ENCODE measurements at places on chromosomes 2 and 18.

DNA sequence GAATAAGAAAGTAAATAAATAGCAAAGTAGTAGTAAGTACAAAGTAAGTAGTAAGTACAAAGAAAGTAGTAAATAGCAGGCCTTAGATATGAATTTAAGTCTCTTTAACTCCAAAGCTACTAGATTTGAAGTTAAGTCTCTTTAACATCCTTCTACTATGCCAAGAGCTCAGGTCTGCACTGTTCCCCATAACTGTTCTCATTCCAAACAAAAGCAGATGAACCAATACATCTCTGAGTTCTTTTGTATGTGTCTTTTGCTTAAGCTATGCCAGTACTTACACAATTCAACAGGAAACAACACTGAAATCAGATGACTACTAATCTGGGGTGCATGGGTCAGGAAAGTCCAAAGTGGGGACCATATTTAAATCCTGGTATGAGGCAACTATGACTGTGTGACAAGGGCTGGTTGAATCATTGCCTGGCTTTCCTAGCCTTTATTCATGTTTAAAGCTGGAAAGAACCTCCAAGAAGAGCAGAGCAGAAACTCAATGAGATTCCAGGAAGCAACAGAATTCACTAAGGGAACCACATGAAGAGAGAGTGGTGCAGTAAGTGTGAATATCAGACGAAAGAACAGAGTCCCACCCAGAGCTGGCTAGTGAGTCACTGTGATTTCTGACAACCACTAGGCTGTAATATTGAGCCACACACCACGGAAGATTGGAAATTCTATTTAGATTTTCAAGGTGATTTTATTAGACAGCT, 51.0 kb upstream of the CYP26B1 start:
- ATAC-seq = peak; percentile 90

DNA sequence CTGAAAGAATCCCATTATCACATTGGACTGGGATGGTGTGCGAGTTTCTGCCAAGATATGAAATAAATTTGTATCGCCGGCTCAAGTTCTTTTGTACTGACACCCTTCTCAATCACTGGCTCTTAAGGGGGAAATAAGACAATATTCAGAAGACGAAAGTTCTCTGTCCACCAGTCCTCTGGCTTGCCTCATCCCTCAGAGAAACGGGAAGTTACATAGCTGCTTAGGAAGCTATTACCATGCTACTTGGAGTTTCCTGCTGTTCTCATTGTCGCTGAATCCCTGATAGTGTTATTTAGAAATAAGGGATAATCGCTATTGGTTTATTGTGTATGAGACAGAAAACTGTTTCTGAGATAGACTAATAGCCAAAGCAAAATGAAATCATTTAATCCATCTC, 205.0 kb upstream of the ZNF521 start:
- ATAC-seq = no peak

- ATAC-seq = no peak
These were observed 4.3 kb downstream of the IMPA2 start for GRCh38 chr18:11985586-11985985.

DNA sequence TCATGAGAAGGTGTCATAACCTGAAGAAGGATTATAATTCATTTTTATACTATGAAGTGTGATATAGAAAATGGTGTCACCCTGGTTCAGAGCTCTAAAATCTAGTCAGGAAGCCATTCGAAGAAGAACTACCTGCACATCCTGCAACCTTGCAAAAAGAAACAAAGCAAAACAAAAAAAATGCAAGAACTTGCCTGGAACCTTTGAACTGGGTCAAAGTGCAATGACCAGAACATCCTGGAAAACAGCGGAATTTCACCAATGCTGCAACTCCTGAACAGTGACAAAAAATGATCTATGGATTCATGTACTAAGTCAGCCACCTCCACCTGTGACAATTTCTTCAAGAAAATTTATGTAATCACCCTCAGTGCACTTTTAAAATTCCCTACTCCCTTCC, 1083.3 kb upstream of the GYPC start:
- no peak for ATAC-seq

DNA sequence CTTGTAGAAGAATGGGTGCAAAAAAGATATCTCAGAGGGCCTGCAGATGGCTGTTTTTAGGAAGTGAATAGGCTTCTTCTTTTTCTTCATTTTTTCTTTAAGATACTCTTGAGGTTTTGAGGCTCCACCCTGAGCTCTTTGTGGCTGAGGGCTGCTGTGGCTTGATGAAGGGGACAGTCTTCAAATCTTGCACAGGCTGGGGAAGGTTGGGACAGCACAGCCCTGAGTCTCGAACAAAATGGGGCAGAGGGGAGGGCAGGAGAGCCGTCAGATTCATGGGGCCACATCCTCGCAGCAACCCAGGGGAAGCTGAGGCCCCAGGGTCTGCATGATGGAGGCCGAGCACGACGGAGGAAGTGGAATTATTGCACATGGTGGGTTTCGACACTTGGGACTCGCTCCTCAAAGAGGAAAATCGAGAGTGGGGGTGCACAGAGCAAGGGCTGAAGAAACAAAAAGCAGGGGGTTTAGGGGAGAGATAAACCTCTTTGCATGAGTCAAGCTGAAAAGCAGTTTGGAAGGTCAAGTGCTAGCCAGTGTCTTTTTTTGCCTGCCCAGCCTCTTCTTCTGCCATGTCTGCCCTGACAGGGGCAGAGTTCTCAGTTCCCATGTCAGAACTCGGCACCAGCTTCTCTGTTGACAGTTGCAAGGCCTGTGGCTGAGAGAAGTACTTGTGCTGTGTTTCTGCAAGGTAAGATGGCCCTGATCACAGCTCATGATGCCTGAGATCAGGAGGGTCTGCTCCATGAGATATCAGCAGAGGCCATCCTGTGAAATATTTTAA, 19.5 kb downstream of the INPP4A start:
- ATAC-seq = no peak

DNA sequence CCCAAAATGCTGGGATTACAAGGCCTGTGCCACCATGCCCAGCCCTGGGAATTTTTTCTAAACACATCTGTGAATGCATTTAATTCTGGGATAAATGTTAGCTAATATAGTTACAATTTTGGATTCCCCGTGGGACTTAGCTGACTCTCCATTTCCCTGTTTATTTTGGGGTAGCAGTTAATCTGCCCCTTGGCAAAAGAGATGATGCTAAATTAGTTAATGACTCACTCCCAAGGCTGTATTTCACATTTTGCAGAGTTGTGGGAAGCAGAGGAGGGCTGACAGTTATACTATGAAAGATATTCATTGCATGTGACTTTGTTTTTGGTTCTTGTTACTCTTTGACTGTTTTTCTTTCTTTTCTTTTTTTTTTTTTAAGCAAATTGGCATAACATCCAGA, 3.2 kb downstream of the MTHFD2 start:
- no peak for ATAC-seq

GRCh38 chr2:58341047-58341446, 99.9 kb upstream of the FANCL start:
- no peak for ATAC-seq

GRCh38 chr18:23359421-23359820, 93.7 kb upstream of the RIOK3 start:
- ATAC-seq = no peak

DNA sequence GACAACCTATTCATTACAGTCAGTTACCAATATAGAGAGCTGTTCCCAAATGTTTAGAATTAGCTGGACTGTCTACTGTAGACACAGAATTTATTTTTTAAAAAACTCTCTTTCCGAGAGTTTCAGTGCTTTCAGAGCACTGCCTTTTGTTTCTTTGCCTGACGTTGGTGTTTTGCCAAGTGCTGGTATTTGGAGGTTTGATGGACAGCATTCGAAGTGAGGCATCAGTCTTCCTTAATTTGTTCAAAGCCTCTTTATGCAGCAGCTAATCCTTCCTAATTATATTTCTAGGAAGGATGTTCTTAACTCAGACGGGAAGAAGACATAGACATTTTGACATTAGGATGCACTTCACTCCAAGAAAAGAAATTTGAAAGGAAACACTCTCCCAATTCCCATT, 83.2 kb downstream of the LTBP1 start:
- no peak for ATAC-seq

DNA sequence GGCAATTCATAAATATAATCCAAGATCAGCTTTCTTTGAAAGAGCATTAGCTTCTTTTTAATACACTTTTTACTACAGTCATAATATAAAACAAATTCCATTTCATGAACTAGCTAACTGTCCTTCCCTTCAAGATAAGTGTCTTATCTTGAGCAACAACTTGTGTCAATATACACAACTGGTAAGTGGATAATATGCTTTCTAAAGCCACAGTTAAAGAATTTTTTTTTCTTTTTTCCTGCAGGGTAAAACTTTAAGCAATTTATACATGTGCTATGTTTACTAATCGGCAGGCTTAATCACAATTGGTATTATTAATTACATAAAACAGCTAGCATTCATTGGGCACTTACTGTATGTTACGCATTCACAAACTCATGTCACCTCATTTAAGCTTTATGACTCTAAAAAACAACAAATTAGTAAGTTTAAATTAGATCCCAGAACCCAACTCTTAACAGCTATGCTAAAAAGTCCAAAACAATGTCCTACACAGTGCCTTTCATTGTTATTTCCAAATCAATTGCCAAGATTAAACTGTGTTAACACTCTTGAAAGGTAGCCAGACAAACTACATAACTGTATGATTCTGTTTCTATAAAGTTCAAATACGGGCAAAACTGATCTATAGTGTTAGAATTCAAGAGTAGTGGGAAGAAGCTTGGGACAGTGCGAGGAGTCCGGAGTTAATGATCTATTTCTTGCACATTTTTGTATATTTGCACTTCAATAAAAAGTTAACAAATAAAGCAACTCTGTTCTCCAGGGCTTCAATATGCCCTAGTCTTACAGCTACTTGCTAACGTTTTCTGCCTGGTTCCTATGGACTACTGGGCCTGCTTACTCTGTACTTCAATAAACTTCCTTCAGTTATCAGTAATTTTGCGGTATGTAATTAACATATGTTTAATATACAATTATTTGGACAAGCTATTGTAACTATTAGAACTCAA, 6.0 kb downstream of the TXNL1 start:
- ATAC-seq = no peak

DNA sequence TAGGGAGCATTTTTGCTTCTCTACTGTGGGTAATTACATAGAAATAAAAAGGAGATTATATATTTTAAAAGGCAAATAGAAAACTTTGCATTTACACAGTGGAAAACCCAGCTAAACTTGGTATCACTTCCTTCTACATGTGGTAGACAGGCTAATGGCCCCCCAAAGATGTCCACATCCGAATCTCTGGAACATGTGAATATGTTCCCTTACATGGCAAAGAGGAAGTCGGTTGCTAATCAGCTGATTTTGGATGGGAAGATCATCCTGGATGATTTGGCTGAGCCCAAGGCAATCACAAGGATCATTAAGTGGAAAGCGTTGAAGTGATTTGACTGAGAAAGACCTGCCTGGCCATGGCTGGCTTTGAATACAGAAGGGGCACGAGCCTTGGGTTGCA, 26.2 kb downstream of the CREG2 start:
- ATAC-seq = no peak

GRCh38 chr18:63477968-63478367, 1.2 kb downstream of the SERPINB5 start:
- ATAC-seq = peak; percentile 30

- peak; percentile 31 for ATAC-seq
These were observed 139.7 kb downstream of the ROCK1 start for GRCh38 chr18:20971886-20972267.

DNA sequence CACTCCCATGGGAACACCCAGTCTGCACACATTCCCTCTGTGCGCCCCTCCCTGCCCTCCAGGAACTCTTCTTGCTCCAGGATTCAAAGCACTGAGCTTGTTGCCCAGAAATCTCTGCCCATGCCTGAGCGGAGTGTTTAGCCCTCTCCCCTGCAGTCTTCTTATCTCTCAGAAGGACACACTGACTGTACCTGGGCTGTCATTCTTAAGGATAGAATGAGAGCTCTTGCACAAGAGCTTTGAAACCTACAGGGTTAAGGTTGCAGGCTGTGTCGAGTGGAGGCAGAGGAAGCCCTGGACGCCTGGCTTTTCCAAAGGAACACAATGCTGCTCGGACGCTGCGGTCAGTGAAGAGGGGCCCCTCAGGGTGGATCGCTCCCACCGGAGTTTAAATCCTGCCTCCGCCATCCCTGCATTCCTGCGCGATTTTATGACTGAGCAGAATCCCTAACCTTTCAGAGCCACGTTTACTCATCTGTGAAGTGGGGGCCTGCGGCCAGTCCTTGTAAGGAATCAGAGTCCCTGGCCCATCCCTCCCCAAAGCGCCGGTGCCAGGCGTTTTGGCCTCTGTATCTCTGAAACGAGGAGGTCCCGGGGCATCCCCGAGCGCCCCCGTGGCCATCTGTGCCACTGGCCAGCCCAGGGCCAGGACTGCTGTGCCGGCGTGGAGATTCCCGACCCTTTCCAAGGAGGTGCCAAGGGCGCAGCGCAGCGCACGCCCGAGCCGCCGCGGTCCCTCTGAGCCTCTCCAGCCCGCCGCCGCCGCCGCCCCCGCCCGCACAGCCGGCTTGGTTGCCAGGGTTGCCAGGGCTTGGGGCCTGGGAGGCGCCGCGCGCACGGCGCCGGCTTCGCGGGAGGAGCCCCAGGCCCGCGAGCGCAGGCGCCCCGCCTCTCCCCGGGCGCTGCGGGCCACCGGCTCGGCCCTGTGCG, 58.9 kb downstream of the FAM168B start:
- peak; percentile 58 for ATAC-seq

DNA sequence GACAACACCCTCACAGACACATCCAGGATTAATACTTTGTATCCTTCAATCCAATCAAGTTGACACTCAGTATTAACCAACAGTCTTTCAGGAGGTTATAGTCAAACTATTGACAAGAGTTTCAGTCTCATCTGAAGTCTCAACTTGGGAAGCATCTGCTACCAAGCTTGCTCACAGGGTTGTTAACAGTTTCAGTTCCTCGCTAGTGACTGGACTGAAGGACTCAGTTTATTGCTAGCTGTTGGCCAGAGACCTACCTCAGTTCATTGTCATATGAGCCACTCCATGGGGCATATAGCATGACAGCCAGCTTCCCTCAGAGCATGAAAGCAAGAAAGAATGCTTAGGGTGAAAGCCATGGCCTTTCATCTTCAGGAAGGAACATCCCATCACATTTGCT, 228.6 kb downstream of the EPHA4 start:
- ATAC-seq = no peak

- no peak for ATAC-seq
These were observed 135.4 kb downstream of the COL6A3 start for GRCh38 chr2:237278568-237278967.

DNA sequence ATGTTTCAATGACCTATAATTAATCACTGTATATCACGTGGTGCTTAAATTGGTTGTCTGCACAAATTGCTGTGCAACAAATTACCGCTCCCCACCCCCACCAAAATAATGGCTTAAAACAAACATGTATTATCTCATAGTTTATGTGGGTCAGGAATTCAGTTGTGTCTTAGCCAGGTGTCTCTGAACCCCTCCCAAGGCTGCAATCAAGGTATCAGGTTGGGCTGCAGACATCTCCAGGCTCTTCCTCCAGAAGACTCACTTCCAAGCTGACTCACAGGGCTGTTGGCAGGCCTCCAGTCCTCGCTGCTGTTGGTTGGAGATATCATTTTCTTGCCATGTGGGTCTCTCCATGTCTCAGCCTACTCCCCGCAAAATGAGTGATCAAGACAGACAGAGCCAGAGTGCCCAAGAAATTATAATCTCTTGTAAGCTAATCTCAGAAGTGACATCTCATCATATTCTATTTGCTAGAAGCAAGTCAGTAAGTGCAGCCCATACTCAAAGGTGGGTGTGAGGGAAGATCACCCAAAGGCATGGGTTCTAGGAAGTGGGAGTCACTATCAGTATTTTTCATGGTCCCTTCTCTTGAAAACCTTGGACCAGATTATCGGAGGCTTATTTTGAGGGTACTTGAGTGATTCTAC, 38.4 kb downstream of the SPC25 start:
- ATAC-seq = peak; percentile 42

- no peak for ATAC-seq
These were observed 162.5 kb upstream of the ALPP start for GRCh38 chr2:232216028-232216427.

- no peak for ATAC-seq
These were observed 192.5 kb downstream of the ATAD2B start for GRCh38 chr2:23734416-23734815.
